ENCODE measurements at places on chromosomes 11 and 22.

GRCh38 chr11:75802021-75802912 is 12.7 kb upstream of the UVRAG start:
- no peak for DNase-seq

GRCh38 chr11:125271483-125272091 is 107.0 kb downstream of the PKNOX2 start:
- no peak for DNase-seq

GRCh38 chr11:13339195-13340153 is 61.9 kb downstream of the BMAL1 start:
- peak; percentile 26 for DNase-seq

DNA sequence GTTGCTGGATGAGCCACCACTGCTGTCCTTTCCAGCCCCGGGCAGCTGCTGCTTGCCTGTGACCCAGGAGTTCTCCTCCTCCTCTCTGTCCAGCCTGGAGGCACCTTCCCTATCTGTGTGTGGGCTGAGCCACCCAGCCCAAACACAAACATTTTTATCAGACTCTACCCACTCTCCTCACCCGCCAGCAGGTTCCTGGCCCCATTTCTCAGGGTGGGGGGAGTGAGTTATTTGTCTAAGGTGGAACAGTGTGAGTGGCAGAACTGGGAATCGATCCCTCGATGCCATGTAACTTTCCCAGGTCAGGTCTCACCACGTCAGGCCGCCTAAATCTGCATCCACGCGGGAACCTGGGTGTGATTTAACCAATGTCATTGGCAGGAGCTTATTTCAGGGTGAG is 20.8 kb upstream of the SMIM38 start:
- no peak for DNase-seq

- no peak for DNase-seq
Measured at GRCh38 chr11:34464591-34465051, 25.9 kb downstream of the CAT start.

DNA sequence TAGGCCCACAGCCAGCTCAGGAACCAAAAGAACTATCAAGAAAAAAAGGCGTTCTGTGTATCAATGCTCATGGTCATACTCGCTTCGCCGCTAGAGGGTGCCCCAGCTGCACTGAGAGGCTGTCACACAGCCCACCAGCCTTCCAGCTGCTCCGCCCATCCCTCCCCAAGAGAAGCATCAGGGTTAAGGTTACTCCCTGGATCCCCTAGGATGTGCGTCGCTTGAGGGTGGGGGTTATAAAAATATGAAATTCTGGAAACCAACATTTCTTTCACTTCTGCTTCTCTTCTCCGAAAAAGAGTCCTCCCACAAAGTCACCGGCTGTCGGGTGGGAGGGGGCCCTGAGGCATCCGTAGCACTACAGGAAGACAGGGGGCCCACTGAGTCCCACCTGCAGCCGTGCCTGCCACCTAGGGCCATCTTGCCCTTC is 1.7 kb downstream of the CBX6 start:
- DNase-seq: peak; percentile 86

- DNase-seq: no peak
Measured at GRCh38 chr11:16981651-16982194, 32.5 kb downstream of the PLEKHA7 start.

DNA sequence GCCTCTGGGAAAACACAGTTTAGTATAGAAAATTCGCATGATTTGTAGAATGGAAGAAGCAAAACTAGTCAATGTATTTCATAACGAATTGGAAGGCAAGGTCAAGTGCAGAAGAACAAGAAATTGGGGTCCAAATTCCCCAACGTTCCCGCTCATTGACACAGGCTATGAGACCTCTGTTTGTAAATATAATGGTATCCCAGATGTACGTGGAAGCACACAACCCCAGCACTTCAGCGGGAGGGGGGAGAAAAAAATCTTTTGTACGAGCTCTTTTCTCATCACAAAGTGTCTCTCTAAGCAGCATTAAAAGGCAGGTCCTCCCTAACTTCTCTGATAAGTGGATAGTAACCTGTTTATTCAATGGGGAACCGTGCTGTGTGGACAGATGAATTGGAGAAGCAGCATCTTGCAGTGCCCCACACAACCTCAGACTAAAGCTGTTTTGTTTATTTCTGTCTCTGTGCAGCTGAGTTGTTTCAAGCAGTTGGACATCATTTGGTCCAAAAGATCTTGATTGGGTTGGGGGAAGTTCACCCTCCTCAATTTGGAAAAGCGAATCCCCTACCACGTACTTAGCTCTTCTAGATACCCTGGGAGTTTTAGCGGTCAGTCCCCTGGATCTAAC is 1.1 kb upstream of the GAB2 start:
- no peak for DNase-seq

- DNase-seq: no peak
Measured at GRCh38 chr11:4436411-4436810, 12.7 kb upstream of the OR52K2 start.

DNA sequence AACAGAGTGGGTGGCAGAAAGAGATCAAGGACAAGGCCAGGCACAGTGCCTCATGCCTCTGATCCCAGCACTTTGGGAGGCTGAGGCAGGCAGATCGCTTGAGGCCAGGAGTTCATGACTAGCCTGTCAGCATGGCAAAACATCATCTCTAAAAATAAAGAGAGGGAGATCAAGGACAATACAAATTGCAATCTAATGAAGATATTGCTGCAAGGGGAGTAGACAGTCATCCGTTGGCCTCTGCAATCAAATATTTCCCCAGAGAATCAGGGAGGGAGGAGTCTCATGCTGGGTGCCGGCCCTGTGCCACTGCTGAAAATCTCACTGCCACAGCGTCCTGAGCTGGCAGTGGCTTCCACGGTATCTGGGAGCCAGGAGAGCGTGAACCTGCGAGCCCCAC is 19.4 kb upstream of the IL17RA start:
- DNase-seq: no peak

DNA sequence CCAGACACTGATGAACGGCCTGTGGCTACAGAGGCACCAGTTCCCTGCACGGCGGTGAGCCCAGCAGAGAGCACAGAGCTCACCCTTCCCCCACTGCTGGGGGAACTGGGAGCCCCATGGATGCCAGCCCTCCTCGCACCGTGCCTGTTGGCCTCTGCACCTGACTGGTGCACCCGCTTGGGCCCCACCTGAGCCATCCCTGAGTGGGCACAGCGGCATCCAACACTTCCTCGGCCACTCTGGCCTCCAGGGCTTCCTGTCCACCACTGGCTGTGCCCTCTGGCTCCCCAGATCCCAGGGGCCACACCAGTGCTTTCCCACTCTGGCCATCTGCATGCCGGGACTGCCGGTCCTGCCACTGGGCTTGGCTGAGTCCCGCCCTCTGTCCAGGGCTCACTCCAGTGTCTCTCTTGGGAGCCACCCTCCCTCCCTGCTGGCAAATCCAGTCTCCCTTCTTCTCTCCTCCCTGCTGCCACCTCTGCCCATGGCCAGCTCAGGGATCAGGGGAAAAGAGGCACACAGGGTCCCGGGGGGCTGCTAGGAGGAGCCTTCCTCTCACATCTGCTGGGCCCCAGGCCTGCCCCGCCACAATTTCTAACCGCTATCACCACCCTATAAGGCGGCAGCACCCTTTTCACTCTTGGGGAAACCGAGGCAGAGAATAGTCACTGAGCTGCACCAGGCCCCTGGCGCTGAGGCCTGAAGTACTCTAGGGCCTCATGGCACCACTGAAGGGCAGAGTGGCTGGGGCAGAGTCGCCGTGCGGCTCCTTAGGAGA is 33.0 kb downstream of the GNB1L start:
- DNase-seq: no peak

DNA sequence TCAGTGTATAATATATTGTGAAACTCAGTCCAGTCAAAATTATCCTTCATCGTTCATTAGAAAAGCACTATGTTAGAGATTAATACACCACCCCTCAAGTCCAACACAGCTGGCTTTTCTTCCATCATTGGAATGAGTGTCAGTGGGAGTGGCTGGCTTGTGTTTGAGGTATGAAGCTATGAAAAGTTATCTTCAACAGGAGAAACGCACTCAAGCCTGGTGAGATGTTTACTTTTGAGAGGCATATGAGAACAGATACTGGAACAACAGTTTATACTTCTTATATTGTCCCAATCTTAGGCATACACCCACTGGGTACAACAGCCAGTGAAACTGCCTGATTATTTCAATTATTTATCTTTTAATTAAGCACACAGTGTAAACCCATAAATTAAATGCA is 34.3 kb downstream of the PLEKHB1 start:
- no peak for DNase-seq

- DNase-seq: no peak
Measured at GRCh38 chr22:24376586-24376985, 50.8 kb upstream of the ADORA2A start.

DNA sequence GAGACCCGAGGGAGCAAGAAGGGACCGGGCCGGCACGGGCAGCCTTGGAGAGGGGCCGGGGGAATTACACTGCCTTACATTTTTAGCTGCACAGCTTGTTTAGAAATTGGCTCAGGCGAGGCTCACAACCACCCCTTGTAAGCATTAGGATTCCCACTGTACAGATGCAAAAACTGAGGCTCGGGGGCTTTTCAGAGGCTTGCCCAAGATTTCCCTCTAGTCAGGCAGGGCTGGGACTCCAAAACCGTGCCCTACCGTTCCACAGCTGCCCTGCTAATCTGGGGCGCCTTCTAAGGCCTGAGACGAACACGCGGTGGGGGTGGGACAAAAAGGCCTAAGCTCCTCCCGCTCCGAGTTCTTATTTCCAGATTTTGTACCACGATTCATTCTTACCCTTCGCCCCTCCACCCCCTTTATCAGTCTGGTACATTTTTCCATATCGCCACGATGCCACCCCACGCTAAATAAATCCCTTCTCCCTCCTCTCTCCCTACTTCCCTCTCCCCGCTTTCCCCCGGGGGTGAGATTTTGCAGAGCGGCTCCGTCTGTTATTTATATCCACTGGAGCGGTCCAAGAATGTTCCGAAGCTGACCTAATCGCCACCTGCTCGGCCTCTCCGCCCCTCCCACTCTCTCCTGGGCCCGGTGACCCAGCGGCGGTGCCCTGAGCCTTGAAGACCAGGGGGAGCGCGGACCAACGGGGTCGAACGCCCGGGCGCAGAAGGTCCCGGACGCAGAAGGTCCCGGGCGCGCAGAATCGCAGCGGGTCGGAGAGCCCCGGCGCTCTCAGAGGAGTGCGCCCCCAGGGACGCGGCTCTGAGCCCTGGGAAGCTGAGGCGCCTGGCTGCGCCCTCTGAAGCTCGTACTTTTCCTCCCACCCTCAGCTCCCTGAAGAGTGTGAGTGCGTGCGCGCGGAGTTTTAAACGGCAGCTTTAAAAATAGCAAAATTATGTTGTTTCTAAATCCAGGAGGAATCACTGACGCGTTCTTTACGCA is 764 bp upstream of the PACSIN3 start:
- DNase-seq: peak; percentile 57

DNA sequence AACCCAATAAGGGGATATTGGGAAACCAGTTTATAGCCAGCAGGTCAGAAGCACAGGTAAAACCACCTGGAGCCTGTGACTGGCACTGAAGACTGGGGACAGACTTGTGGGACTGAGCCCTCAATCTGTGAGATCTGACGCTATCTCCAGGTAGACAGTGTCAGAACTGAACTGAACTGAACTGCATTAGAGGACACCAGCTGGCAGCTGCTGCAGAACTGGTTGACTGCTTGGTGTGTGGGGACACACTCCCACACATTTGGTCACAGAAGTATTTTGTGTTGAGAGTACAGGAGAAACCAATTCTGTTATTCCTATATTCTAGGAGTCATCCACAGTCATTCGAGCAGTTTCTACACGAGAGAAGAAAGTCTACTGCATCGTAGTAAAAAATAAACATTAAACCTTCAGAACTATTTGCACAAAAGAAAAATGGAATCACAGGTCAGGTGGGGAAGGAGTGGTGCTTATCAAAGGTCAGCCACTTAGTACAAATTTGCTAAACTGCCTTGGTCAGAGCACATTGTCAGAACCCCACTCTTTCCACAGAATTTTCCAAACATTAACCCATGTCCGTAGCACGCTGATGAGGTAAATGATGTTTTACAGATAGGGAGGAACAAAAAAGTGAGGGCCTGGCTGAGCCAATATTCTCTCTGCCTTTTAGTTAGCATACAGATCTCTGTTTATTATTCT is 77.2 kb downstream of the SIK3 start:
- DNase-seq: no peak

DNA sequence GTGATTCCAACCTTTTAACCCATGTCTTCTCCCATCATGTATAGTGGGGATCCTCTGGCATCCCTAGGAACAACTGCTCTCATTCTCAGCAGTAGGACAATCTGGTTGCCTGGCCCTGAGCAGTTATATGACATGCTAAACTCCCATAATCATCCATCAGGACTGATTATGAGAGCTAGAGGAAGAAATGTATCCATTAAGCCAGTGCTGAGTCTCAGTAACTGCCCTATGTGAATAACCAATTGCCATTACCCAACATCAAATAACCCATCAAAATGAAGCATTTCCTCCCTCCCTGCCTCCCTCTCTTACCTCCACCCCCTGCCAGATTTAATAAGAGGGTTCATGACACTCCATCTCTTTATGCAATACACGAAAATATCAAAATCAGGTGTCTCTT is 277.6 kb downstream of the NXPE2 start:
- no peak for DNase-seq

DNA sequence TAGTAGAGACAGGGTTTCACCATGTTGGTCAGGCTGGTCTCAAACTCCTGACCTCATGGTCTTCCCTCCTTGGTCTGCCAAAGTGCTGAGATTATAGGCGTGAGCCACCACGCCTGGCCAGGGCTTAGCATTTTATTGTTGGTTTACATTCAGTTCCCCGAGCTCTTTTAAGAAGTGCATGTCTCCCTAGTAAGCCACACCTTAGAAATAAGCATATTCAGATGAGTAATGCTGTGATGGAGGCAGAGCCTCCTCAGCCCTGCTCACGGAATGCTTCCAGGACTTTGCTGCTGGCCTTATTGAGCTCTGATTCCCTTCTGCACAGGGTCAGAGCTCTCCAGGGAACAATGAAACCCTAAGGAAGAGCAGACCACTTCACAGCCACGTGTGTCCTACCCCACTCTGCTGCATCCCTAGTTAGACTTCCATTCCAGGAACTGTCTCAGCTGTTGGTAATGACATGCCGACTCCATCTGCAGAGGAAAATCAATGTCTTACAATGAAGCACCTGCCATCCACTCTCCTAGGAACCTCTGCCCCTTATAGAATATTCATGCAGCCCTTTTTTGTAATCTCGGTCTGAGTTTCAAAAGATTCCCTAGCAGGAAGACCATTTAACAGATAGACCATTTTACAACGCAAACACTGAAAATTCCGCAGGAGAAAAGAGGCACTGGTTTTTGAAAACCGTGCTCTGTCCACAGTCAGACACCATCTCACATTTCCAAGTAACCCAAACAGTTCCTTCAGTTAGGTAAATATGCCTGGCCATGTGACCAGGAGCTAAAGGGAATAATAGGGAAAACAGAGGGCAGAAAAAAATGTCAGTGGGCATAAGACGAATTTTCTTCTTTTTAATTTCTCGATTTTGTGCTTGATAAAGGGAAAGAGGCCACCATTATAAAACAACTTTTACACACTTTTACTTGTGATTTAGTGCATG is 1.7 kb upstream of the JAM3 start:
- DNase-seq: no peak

GRCh38 chr11:60761436-60762190 is 4.9 kb downstream of the MS4A15 start:
- DNase-seq: no peak
